ENCODE measurements at places on chromosomes 2 and 18.

DNA sequence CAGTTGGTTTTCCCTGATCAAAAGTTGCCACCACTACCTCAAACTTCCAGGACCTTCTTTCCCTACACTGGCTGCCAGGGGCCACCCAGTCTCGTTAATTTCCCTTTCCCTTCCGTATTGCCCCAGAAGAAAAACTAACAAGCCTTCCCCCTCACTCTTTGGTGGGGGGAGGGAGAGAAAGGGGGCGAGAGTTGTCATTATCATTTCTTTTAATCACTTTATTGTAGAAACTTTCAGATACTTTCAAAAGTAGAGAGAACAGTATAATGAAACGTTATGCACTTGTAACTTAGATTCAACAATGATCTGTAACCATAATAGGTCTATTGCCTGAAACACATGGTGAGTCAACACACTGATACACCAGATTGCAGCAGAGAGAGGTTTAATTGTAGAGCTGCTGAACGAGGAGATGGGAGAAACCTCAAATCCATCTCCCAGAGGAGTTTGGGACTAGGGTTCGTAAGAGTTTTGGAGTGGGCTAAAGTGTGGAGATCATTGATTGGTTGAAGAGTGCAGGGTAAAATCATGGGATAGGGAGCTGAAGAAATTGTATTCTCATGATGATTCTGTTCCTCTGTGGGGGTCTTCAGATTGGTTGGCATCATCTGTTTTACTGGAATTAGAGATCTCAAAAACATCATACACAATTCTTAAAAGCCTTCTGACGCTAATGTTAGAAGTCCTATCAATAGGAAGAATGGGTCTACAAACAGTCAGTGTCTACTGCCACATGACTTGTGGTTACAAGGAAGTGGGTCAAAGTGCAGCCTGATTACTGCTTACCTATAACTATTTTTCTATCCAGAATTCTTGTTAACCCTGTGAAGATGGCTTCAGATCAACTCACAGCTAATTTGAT lies 2.6 kb upstream of the RNF149 start:
- peak; percentile 30 for DNase-seq

DNA sequence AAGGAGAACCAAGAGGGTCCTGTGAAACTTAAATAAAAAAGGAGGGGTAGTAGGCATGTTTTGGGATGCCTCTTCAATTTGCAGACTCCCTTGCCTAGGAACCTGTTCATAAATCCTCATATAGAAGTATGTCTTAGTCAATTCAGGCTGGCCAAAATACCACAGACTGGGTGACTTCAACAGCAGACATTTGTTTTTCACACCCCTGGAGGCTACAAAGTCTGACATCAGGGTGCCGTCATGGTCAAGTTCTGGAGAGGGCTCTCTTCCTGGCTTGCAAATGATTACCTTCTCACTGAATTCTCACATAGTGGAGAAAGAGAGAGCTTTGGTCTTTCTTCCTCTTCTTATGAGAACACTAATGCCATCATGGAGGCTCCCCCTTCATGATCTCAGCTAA lies 4.1 kb upstream of the TCF4 start:
- peak; percentile 33 for DNase-seq

DNA sequence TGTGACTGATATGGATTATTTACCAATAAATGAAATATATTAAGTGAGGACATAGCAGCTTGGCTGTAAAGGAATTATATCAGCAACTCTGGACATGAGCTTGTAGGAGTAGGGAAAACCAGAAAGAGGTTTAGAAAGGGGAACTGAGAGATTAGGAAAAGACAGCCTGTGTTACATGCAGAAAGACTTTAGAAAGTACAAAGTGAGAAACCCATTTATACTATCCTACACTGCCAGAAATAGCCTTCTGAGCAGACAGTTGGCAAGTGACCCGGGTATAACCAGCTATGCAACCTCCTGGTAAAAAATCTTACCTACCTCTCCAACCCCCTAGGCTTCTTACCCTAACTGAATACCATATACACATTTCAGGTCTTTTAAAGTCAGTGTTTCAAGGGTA lies 134.1 kb downstream of the ANKRD44 start:
- no peak for DNase-seq

DNA sequence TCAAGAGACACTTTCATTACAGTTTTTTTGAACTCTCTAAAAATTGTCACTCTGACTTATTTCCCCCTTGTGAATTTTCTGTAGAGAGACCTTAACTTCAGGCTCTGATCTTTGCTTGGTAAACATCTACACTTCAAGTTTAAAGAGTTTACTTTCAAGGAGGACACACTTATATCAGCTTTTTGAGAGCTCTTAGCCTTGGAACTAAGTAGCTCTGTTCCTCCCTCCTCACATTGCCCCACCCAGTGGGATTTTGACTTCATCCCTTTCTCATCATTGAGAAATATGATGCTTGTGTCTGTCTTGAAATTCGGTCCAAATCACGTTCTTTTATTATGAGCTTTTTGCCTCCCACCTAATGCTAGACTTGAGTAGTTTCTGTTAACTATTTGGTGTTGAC lies 433.4 kb upstream of the MEIS1 start:
- no peak for DNase-seq

DNA sequence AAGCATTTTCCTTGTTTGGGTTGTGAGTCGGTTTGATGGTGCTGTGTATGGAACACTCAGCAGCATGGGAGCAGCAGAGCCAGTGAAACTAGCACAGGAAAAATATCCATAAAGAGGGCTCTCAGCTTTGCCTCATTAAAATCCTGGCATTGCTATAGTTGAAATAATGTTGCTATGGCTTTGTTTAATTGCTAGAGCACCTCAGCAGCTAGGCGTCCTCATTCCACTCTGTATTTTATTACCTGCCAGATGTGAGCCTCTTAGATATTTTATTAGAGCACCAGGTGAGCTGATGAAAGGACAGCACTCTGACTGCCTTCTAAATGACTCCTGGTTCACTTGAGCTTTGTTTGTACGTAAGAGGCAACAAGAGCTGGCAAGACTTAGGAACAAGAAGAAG lies 232.4 kb downstream of the MTX2 start:
- no peak for DNase-seq

- DNase-seq: peak; percentile 99
These were observed 32.9 kb downstream of the HS1BP3 start for GRCh38 chr2:20617892-20618467.

DNA sequence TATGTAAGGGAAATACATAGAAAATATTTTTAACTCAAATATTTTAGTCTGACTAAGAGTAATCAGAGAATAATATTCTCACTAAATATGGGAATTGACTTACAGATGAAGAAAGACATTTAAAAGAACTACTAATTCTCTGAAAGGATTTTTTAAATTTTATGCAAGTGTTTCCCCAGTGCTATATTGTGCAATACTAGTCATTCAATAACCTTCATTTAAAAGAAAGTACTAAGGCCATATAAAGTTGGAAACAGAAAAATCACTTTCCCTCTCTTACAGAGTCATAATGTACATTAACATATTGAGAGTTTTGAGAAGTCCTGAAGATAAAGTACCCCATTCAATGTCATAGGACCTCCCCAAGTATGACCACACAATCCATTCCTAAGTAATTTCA lies 584.6 kb upstream of the ACVR2A start:
- DNase-seq: no peak

DNA sequence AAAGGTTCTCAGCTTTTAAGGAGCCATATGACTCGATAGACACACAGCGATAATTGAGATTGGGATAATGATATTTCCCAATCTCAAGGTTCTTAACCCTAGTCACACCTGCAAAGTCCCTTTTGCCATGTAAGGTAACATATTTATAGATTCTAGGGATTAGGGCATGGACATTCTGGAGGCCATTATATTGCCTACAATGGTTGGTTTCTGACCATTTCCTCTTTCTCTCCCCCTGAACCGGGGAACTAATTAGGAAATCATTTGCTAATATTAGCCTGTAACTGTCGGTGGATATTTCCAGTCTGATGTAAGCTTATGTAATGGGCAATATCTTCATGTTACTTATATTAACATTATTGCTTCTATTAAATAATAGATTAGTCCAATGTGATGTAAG lies 40.8 kb upstream of the ARHGAP15 start:
- no peak for DNase-seq

GRCh38 chr2:33681364-33681757 lies 82.3 kb upstream of the FAM98A start:
- peak; percentile 42 for DNase-seq
